ENCODE measurements at places on chromosomes 1 and 21.

DNA sequence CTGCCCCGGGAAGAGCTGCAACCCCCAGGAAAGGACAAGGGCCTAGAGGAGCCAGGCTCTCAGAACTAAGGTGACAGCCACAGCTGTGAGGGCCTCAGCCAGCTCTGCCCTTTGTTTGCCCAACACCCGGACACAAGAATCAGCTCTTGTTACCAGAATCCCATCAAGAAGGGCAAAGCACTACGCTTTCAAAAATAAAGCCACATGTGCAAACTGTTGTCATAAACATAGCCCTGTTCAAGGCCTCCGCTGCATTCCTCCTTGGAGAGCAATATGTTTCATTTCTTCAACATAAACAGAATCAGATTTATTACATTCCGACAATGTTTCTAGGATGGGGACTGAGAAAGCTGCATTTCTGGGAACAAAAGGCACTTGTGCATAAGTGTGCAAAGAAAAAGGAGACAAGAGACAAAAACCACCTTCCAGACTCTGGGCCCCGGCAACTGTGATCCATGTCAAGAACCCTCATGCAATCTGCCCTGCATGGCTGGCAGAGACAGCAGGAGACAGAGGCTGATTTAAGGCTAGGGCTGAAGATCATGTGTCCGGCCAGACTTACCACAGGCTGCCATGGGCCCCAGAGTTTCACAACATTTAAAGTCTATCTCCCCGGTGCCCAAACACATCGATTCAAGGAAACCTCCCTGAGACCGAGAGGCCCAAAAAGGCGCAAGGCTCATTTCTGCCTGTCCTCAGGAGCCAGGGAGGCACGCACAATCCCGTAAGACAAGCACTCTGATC, 71.0 kb downstream of the SSBP3 start:
- no peak for DNase-seq

DNA sequence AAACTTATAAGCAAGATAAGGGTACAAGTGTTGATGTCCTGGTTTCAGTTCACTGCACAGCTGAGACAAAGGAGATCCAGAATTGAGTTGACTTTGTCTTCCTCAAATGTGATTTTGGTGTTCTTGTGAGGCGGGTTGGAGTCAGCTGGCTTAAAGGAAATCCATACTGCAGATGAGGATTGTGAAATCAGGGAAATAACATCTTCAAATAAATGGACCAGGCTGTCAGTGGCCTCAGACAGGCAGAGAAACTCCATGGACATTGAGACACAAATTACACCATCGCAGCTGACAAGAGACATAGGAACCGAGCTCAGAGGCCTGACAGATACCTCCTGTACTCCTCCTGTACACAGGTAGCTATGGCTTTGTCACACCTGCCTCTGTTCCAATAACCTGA, 27.0 kb upstream of the REG4 start:
- DNase-seq: no peak

DNA sequence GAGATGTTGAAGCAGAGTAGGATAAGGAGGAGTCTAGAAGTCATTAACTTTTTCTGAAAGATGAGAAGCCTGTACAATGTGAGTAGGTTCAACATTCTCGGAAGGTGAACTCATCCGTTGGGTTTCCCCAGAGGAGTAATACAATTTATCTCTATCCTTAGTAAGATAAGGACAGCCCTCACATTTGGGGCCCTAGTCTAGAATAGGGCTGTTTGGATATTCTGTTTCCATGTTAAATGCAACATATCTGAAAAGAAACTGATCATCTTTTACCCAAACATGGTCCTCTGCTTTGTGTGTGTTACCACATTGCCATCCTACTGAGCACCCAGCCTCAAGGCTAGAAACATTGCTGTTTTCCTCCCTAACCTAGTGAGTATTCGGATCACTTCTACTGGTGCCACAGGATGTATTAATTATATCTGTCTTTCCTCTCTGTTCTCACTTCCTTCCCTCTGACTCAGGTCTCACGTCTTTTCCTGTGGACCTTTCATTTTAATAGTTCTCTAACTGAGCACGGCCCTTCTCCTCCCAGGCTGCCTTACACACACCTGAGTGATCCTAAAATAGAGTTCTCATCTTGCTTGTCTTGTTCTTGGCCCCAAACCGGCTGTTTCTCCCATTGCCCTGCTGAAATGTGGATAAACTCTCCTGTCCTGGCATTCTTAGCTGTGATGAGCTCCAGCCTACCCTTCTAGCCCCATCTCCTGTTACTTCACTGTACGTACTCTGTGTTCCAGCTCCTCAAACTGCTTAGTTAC, 91.7 kb downstream of the CDC14A start:
- DNase-seq: peak; percentile 77

DNA sequence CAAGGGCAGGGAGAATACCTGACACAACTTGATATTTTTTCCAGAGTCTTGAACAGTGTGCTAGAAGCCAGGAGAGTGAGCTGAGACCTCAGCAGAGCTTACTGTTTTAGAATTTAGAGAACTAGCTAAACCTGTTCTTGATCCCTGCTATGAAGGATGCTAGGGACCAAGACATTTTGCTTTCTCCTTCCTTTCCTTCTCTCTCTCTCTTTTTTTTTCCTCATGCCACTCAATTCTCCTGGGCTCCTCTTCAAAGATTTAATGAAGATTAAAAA, 99.0 kb downstream of the NGF start:
- no peak for DNase-seq

- DNase-seq: no peak
These were observed 19.9 kb downstream of the LCE3E start for GRCh38 chr1:152546704-152547103.

DNA sequence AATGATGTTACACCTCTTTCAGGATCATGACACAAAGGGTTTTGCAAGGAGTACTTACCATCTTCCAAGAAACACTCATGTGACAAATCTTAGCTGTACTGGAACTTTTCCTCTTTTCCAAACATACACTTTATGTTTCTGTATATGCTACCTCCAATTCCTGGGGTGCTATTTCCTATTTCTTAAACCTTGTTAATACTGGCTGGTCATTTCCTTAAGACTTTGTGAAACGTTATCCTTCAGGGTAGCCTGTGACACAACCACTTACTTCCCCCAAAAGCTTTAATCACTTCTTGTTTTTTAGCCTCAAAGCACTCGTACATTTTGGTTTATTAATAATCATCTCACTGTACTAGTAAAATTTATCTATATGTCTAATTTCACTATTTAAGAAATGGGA, 39.4 kb downstream of the OR10Z1 start:
- DNase-seq: no peak

DNA sequence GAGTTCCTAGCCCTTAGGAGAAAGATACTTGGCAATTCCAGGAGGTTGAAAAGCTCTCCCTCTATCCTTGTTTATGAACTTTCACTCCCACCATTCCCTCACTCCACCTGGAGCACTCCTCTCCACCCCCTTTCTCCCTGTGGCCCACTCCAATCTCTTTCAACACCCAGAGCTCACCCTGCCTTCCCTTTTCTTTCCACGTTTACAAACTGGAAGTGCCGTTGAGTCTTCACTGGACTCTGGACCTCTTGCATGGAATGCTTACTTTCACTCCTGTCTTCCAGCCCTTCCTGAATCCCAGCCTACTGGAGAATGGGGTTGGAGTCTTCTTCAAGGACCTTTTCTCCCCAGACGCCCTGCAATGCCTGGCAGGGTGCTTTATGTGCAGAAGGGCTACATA, 198.5 kb downstream of the RHOU start:
- no peak for DNase-seq

- no peak for DNase-seq
These were observed 39.2 kb downstream of the KCNAB2 start for GRCh38 chr1:6084781-6085495.
